ENCODE measurements at places on chromosomes 2 and 18. TPM values are rescaled to one million over a fixed set of nuclear protein-coding genes. Genes with fewer than 3 reads are reported as not detected.

Gene ANKRD30B
- total RNA-seq: 0.96 TPM

Gene SERPINB4
- not detected for total RNA-seq

Gene EN1
- not detected for total RNA-seq

Gene TFCP2L1
- 0.19 TPM for total RNA-seq

Gene COL5A2
- total RNA-seq: 929 TPM

Gene FBLN7
- total RNA-seq: 7.6 TPM

Gene LRRC30
- total RNA-seq: not detected

All from regular cardiac myocyte (primary cell).